ENCODE measurements at places on chromosomes 12 and 14. TPM values are rescaled to one million over a fixed set of nuclear protein-coding genes. Genes with fewer than 3 reads are reported as not detected.

DNA sequence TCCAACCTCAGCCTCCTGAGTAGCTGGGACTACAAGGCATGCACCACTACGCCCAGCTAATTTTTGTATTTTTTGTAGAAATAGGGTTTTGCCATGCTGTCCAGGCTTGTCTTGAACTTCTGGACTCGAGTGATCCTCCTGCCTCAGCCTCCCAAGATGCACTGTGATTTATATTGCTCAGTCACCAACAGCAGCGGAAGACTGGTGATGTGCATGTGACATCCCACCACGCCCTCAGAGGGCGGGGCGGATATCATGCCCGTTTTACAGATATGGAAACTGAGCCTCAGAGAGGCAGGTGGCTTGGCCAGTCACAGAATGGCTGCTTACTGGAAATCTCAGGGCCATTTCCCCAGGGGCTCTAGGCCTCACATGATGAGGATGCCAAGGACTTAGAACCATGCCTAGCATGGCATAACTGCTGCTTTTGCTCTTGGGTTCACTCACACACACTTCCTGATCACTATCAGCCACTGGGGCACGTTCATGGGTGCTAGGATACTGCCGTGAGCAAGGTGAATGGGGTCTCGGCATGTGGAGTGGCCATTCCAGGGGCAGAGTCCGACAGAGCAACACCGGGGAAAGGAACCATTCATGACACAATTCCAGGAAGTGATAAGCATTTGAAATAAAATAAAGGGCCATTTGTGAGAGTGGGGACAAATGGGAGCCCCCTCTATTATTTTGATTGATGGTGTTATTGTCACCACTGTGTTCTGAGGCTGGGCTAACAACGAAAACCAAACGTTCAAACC, 31.9 kb downstream of the RBM19 start:
- no peak overlapping the region for H3K4me3 ChIP-seq
- H3K4me1 ChIP-seq, result no peaks in the 10 kb centered on the region
- H3K36me3 ChIP-seq, result peaks cover 25% of the 10 kb centered on the region
- H3K27ac ChIP-seq, result peak overlapping the region; percentile 75

Gene RNF212B
- not detected for total RNA-seq

GRCh38 chr14:40694023-40694422, 912.7 kb upstream of the LRFN5 start:
- H3K27ac ChIP-seq, result no peak overlapping the region
- no peaks in the 10 kb centered on the region for H3K4me1 ChIP-seq
- no peak overlapping the region for H3K4me3 ChIP-seq
- H3K36me3 ChIP-seq, result no peaks in the 10 kb centered on the region
- H3K27me3 ChIP-seq, result no peaks in the 10 kb centered on the region
- DNase-seq, result no peak

- H3K4me3 ChIP-seq, result no peak overlapping the region
- H3K27me3 ChIP-seq, result no peaks in the 10 kb centered on the region
- DNase-seq, result no peak
- no peaks in the 10 kb centered on the region for H3K36me3 ChIP-seq
- no peak overlapping the region for H3K27ac ChIP-seq
- H3K4me1 ChIP-seq, result no peaks in the 10 kb centered on the region
Observed at GRCh38 chr12:58342736-58343135, 401.4 kb downstream of the ATP23 start.

Gene NDRG2
- total RNA-seq, result 4.8 TPM

DNA sequence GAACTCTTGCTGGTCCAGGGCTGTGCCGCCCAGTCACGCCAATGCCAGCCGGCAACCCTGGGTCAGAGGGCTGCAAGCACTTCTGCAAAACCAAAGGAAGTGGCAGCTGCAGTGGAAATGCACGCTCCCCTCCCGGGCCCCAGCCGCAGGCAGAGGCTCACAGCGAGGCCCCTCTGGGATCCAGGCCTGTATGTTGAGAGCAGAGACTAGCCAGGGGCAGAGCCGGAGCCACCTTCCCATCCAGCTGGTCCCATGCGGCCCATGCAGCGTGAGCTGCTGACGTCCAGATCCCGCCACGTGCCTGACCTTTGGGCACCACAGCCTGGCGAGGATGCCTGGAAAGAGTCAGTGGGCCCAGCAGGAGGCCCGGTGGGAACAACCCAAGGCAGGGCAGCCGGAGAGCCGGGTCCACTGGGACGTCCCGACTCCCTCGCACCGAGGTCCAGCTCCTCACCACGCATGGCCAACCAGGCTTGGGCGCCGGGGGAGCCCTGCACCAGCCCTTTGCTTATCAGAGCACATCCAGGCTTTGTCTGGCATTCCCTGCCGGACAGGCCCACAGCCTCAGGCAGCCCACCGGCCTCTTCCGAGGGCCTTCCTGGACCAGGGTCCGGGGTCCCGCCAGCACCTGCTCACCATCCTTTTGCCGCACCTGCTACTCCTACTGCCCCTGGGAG, 4.3 kb downstream of the GPR132 start:
- peak overlapping the region; percentile 72 for H3K27ac ChIP-seq
- DNase-seq, result peak; percentile 68
- peak overlapping the region; percentile 99 for H3K4me3 ChIP-seq
- H3K27me3 ChIP-seq, result no peaks in the 10 kb centered on the region

Gene TSPAN8
- total RNA-seq, result not detected

Gene PSMB11
- not detected for total RNA-seq

Gene SPTB
- total RNA-seq, result 0.18 TPM

GRCh38 chr12:79250960-79251755, 386.6 kb downstream of the SYT1 start:
- no peaks in the 10 kb centered on the region for H3K27me3 ChIP-seq
- no peak overlapping the region for H3K27ac ChIP-seq
- H3K4me3 ChIP-seq, result no peak overlapping the region
- H3K4me1 ChIP-seq, result no peaks in the 10 kb centered on the region
- no peaks in the 10 kb centered on the region for H3K36me3 ChIP-seq

Gene NKX2-8
- not detected for total RNA-seq

Gene DAO
- not detected for total RNA-seq

DNA sequence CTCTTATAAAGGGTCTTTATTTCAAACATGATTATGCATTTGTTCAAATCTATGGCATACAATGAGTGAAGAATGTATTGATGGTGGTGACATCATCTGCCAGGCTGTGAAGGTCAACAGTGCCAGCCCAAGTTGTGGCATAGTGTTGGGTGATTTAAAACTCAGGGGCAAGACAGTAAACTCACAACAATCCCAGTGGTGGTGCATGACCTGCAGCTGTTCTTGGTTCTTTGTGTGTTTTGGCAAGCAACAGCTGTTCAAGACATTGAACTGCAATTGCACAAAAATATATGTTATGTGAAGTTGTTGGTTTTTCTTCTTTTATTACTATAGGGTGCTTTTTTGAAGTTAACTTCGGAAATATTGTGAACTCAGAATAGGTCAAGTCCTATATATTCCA, 851.6 kb downstream of the NRXN3 start:
- no peak overlapping the region for H3K4me3 ChIP-seq
- no peak for DNase-seq
- no peak overlapping the region for H3K27ac ChIP-seq
- no peaks in the 10 kb centered on the region for H3K36me3 ChIP-seq
- H3K27me3 ChIP-seq, result no peaks in the 10 kb centered on the region

DNA sequence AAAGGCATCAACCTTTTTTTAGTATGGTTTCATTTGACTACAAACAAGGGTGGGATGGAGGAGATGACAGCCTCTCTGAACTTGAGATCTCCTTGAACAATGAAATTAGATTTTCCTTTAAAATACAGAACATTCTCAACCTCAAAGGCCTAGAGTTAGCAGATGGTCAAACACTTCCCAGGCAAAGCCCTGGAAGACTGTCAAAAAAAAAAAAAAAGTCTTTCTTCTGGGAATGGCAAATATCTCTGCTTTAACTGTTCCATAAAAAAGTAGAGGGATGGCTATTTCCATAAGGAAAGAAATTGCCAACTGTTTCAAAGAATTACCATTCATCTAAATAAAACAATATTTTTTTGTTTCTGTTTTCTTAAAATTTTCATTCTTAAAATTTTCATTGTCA, 870.8 kb downstream of the GALC start:
- H3K36me3 ChIP-seq, result no peaks in the 10 kb centered on the region
- no peak overlapping the region for H3K4me3 ChIP-seq
- no peaks in the 10 kb centered on the region for H3K27me3 ChIP-seq
- H3K4me1 ChIP-seq, result no peaks in the 10 kb centered on the region
- no peak overlapping the region for H3K27ac ChIP-seq
- no peak for DNase-seq

DNA sequence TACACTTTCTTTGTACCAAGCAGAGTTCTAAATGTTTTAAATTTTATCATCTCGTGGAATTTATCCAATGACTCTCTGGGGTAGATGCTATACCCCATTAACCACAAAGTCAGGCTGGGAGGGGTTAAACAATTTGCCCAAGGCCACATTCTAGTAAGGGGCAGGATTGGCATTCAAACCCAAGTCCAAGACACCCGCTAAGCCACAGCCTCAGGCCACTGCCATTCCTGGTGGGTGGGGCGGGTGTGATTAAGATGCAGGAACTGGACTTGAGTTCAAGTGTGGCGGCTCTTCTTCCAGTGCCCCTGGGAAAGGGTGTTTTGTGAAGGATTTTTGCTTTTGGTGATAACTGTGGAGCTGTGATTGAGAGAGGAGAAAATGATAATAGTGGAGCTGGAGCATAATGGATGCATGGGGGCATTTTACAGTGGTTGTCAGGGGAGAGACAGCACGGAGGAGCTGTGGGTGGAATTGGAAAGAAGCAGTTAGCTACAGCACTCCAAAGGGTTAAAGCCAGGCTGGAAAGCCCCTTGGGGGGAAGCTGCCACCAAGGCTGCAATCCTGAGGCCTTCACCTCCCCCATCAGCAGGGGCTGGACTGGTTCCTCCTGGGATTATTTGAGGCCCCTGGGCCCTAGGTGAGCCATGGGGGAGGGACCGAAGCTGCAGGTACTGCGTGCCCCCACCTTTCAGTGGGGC, 1.0 kb upstream of the VRTN start:
- no peaks in the 10 kb centered on the region for H3K4me1 ChIP-seq
- no peaks in the 10 kb centered on the region for H3K27me3 ChIP-seq
- DNase-seq, result no peak
- no peaks in the 10 kb centered on the region for H3K36me3 ChIP-seq

GRCh38 chr14:90567991-90568390, 171.2 kb downstream of the CALM1 start:
- H3K36me3 ChIP-seq, result no peaks in the 10 kb centered on the region
- H3K27me3 ChIP-seq, result no peaks in the 10 kb centered on the region
- no peaks in the 10 kb centered on the region for H3K4me1 ChIP-seq
- H3K27ac ChIP-seq, result no peak overlapping the region

DNA sequence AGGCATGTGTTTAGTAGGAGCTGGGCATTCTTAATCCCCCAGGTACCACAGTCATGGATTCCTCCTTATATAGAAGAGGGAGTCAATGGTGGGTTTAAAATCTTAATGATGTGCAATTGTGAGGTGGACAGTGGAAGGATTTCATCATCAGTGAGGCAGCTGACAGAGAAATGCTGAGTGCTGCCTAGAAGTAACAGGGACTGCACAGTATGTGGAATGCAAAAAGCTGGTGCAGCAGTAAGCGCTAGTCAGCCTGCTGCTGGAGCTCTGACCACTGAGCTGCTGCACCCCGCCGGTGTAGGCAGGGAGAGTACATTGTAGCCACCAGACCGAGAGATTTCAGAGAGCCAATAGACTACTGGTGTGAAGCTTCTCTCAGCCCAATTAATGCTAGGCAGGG, 80.5 kb upstream of the DACT1 start:
- no peak overlapping the region for H3K27ac ChIP-seq
- H3K36me3 ChIP-seq, result no peaks in the 10 kb centered on the region
- H3K4me1 ChIP-seq, result no peaks in the 10 kb centered on the region
- DNase-seq, result no peak
- H3K4me3 ChIP-seq, result no peak overlapping the region

Gene KLRB1
- total RNA-seq, result 7.6 TPM

DNA sequence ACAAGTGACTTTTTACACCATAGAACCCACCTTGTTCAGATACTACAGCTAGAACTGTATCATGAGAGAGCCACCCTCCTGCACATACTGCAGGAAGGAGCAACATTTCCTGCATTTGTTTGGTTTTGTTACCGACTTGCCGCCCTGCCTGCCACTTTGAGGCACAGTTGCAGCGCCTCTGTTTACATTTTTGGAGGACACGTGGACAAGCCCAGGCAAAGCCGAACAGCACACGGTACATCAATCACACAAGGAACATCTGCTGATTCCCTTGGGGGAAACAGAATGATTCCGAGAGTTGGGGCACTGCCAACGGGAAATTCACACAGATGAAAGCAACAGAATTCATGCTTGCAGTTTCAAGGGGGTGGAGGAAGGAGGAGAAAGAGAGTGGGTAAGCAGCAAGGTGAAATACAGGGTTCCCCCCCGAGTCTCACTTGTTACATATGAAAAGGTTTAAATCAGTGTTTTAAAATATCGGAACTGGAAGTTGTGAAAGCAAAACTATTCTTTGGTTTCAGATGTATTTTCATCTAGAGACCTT, 110.7 kb downstream of the BTG1 start:
- peaks cover 78% of the 10 kb centered on the region for H3K4me1 ChIP-seq
- peak overlapping the region; percentile 44 for H3K4me3 ChIP-seq
- no peaks in the 10 kb centered on the region for H3K27me3 ChIP-seq
- peak; percentile 57 for DNase-seq
- H3K27ac ChIP-seq, result peak overlapping the region; percentile 36

GRCh38 chr14:65813760-65814384, 401.3 kb downstream of the FUT8 start:
- H3K27ac ChIP-seq, result no peak overlapping the region
- H3K4me1 ChIP-seq, result no peaks in the 10 kb centered on the region
- H3K27me3 ChIP-seq, result no peaks in the 10 kb centered on the region
- no peak for DNase-seq
- no peak overlapping the region for H3K4me3 ChIP-seq

- no peaks in the 10 kb centered on the region for H3K4me1 ChIP-seq
- DNase-seq, result no peak
- H3K4me3 ChIP-seq, result no peak overlapping the region
- no peaks in the 10 kb centered on the region for H3K27me3 ChIP-seq
Observed at GRCh38 chr14:36817071-36817930, 155.6 kb downstream of the PAX9 start.

Gene ITGA7
- total RNA-seq, result 2.7 TPM

Gene KRT78
- total RNA-seq, result not detected

- no peak for DNase-seq
- peaks cover 39% of the 10 kb centered on the region for H3K4me1 ChIP-seq
- no peak overlapping the region for H3K27ac ChIP-seq
- H3K27me3 ChIP-seq, result peaks cover 22% of the 10 kb centered on the region
- H3K4me3 ChIP-seq, result no peak overlapping the region
Observed at GRCh38 chr14:74574706-74575105, 37.3 kb downstream of the LTBP2 start.

- no peak for DNase-seq
- H3K27me3 ChIP-seq, result no peaks in the 10 kb centered on the region
- H3K4me3 ChIP-seq, result no peak overlapping the region
- H3K27ac ChIP-seq, result no peak overlapping the region
- no peaks in the 10 kb centered on the region for H3K36me3 ChIP-seq
Observed at GRCh38 chr12:101680647-101681046, 16.8 kb upstream of the CHPT1 start.

- peak overlapping the region; percentile 44 for H3K4me3 ChIP-seq
- H3K27me3 ChIP-seq, result peaks cover 6% of the 10 kb centered on the region
- no peak overlapping the region for H3K27ac ChIP-seq
- H3K4me1 ChIP-seq, result peaks cover 4% of the 10 kb centered on the region
- DNase-seq, result peak; percentile 49
- no peaks in the 10 kb centered on the region for H3K36me3 ChIP-seq
Observed at GRCh38 chr12:96985515-96986362, 78.7 kb downstream of the NEDD1 start.

Gene LHX5
- total RNA-seq, result not detected

Gene LMNTD1
- not detected for total RNA-seq
